ENCODE measurements at places on chromosomes 7 and 10.

DNA sequence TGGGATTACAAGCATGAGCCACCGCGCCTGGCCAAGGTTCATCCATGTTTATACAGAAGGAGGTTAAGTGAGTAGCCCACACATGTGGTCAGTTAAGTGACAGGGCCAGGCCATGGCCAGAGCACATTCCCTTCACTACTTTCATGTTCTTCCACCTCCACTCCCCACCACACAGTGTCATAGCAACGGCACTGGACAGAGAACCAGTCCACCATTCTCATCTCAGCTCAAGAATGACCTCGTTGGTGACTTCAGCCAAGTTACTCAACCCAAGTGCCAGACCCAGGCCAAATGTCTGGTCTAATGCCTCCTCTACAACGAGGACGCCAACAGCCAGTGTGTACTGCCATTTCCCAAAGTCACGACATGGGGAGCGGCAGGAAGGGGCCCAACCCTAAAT is 62.4 kb downstream of the INHBA start:
- DNase-seq = no peak
- no peak overlapping the region for H3K4me3 ChIP-seq
- H3K4me1 ChIP-seq = no peaks in the 10 kb centered on the region
- no peaks in the 10 kb centered on the region for H3K36me3 ChIP-seq
- no peaks in the 10 kb centered on the region for H3K27me3 ChIP-seq

GRCh38 chr7:51187941-51188340 is 128.7 kb downstream of the COBL start:
- no peaks in the 10 kb centered on the region for H3K27me3 ChIP-seq
- DNase-seq = no peak
- H3K4me3 ChIP-seq = no peak overlapping the region
- no peak overlapping the region for H3K27ac ChIP-seq
- H3K4me1 ChIP-seq = no peaks in the 10 kb centered on the region

- H3K4me3 ChIP-seq = no peak overlapping the region
- no peak overlapping the region for H3K27ac ChIP-seq
- no peak for DNase-seq
- H3K4me1 ChIP-seq = no peaks in the 10 kb centered on the region
- H3K27me3 ChIP-seq = peaks cover 3% of the 10 kb centered on the region
- no peaks in the 10 kb centered on the region for H3K36me3 ChIP-seq
Measured at GRCh38 chr7:24510759-24511158, 62.5 kb upstream of the PALS2 start.

GRCh38 chr10:4013651-4014121 is 228.7 kb upstream of the KLF6 start:
- no peaks in the 10 kb centered on the region for H3K27me3 ChIP-seq
- no peak overlapping the region for H3K4me3 ChIP-seq
- no peaks in the 10 kb centered on the region for H3K36me3 ChIP-seq
- peaks cover 21% of the 10 kb centered on the region for H3K4me1 ChIP-seq
- peak; percentile 22 for DNase-seq
- H3K27ac ChIP-seq = no peak overlapping the region

GRCh38 chr10:97711640-97712572 is 1.6 kb upstream of the MARVELD1 start:
- H3K36me3 ChIP-seq = peaks cover 6% of the 10 kb centered on the region
- H3K27ac ChIP-seq = peak overlapping the region; percentile 30
- DNase-seq = no peak
- H3K4me1 ChIP-seq = peaks cover 15% of the 10 kb centered on the region
- peaks cover 35% of the 10 kb centered on the region for H3K27me3 ChIP-seq
- H3K4me3 ChIP-seq = peak overlapping the region; percentile 56

GRCh38 chr7:32415936-32416335 is 74.2 kb downstream of the LSM5 start:
- no peaks in the 10 kb centered on the region for H3K4me1 ChIP-seq
- H3K27me3 ChIP-seq = peaks cover 14% of the 10 kb centered on the region
- no peaks in the 10 kb centered on the region for H3K36me3 ChIP-seq
- H3K27ac ChIP-seq = no peak overlapping the region
- no peak overlapping the region for H3K4me3 ChIP-seq
- DNase-seq = no peak

DNA sequence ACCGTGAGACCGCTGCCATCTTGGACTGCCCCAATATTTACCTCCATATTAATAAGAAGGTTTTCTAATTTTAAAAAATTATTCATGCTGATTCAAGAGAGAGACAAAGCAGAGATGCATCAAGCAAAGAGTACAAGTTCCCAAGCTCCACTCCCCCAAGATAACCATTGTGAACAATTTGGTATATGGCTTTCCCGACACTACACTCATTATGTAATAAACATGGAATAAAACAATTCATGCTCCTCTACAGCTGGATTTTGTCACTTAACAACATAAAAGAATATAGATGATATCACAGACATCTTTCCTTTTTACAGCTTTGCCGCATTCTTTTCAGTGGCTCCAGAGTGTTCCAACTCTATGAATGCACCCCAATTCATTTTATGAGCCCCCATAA is 307.6 kb downstream of the FGFR2 start:
- H3K4me3 ChIP-seq = no peak overlapping the region
- no peak overlapping the region for H3K27ac ChIP-seq
- peaks cover 2% of the 10 kb centered on the region for H3K27me3 ChIP-seq

- H3K27ac ChIP-seq = no peak overlapping the region
- H3K4me3 ChIP-seq = no peak overlapping the region
- peaks cover 2% of the 10 kb centered on the region for H3K27me3 ChIP-seq
Measured at GRCh38 chr7:33707427-33707826, 197.9 kb upstream of the BMPER start.

- no peaks in the 10 kb centered on the region for H3K36me3 ChIP-seq
- H3K27ac ChIP-seq = no peak overlapping the region
- no peak for DNase-seq
- H3K4me3 ChIP-seq = no peak overlapping the region
- H3K27me3 ChIP-seq = no peaks in the 10 kb centered on the region
- no peaks in the 10 kb centered on the region for H3K4me1 ChIP-seq
Measured at GRCh38 chr7:155984609-155985405, 172.5 kb upstream of the SHH start.

DNA sequence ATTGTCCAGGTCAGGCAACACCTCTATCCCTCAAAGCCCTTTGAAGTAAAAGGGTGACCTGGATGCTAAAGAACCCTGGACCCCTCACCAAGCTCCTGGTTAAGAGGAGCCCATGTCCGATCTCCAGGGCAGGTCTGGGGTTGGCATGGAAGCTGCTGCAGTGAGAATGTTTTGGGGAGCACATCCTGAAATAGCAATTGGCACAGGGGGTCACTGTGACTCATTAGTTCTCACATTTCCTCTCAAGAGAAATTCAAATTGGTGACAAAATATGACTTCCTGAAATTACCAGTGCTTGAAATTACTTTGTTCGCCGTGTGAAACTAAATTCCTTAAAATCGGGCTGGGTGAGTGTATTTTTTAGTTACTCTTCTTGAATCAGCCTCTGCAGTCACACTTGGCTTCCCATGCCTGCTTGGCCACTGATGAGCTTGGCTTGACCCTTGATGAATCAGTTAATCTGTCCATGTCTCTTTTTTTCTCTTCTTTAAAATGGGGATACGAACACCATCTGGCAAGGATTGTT is 18.8 kb upstream of the ARHGAP22 start:
- H3K4me1 ChIP-seq = no peaks in the 10 kb centered on the region
- no peaks in the 10 kb centered on the region for H3K36me3 ChIP-seq
- no peak overlapping the region for H3K27ac ChIP-seq
- no peak for DNase-seq
- no peak overlapping the region for H3K4me3 ChIP-seq
- peaks cover 22% of the 10 kb centered on the region for H3K27me3 ChIP-seq

GRCh38 chr10:73956476-73957359 is 41.2 kb upstream of the VCL start:
- H3K4me3 ChIP-seq = peak overlapping the region; percentile 49
- H3K36me3 ChIP-seq = no peaks in the 10 kb centered on the region
- DNase-seq = peak; percentile 20

DNA sequence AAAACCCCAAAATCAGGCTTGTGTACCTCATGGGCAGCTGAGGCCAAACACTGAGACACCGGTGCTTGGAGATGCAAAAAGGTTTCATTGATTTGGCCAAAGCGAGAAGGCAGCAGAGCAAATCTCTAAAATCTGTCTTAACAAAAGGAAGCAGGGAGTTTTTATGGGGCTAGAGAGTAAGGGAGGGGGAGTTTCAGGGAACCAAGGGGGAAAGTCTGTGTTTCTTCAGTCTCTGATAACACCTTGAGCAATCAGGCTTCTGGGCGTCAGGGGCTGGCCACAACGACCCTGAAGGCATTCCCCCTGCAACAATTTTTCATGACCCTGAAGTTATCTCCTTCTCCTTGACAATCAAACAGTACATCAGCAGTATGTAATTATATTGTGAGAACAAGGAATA is 2.7 kb upstream of the ZNF786 start:
- DNase-seq = no peak
- H3K27ac ChIP-seq = no peak overlapping the region
- H3K4me1 ChIP-seq = peaks cover 12% of the 10 kb centered on the region
- H3K36me3 ChIP-seq = no peaks in the 10 kb centered on the region
- peaks cover 2% of the 10 kb centered on the region for H3K27me3 ChIP-seq

- H3K36me3 ChIP-seq = no peaks in the 10 kb centered on the region
- H3K4me1 ChIP-seq = no peaks in the 10 kb centered on the region
- DNase-seq = no peak
- no peak overlapping the region for H3K27ac ChIP-seq
- H3K27me3 ChIP-seq = no peaks in the 10 kb centered on the region
Measured at GRCh38 chr10:130333185-130333584, 197.0 kb downstream of the GLRX3 start.

DNA sequence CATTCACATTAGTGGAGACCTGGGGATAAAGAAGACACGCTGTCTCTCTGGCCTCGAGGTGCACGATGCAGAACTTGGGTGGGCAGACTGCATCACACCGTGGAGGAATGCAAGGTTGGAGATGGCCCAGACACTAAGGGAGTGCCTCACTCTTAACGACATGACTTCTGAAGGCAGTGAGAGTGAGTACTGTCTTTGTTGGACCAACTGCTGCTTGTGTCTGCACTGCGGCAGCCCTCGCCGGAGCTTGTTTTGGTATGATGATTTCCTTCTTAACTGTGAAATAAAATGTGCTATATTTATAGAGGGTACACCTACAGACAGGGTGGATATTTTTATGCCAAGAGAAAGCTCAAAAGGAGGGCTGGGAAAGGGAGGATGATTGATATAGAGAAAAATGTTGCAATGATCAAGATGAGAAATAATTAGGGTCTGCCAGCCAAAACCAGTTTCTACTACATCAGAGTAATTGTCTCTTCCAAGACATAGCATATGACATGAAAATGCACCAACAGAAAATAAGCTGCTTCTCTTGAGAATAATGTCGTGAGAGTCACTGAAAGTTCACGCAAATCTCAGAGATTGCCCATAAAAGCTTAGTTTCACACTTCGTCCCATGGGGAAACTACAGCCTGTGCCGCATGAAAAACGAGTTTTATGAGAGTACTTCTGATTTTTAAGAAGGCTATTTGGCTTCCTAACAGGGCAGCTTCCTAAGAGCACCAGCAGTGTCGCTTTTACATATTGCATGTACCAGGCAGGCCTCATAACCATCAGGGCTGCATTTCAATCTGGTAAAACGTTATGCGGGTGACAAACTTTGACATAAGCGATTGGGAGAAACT is 127.1 kb downstream of the TAX1BP1 start:
- H3K27me3 ChIP-seq = no peaks in the 10 kb centered on the region
- no peak overlapping the region for H3K4me3 ChIP-seq
- DNase-seq = no peak
- no peak overlapping the region for H3K27ac ChIP-seq
- H3K4me1 ChIP-seq = peaks cover 14% of the 10 kb centered on the region
